ENCODE measurements at places on chromosomes 6 and 20. TPM values are rescaled to one million over a fixed set of nuclear protein-coding genes. Genes with fewer than 3 reads are reported as not detected.

- DNase-seq, result no peak
Observed at GRCh38 chr6:61538801-61539200, 747.2 kb downstream of the KHDRBS2 start.

DNA sequence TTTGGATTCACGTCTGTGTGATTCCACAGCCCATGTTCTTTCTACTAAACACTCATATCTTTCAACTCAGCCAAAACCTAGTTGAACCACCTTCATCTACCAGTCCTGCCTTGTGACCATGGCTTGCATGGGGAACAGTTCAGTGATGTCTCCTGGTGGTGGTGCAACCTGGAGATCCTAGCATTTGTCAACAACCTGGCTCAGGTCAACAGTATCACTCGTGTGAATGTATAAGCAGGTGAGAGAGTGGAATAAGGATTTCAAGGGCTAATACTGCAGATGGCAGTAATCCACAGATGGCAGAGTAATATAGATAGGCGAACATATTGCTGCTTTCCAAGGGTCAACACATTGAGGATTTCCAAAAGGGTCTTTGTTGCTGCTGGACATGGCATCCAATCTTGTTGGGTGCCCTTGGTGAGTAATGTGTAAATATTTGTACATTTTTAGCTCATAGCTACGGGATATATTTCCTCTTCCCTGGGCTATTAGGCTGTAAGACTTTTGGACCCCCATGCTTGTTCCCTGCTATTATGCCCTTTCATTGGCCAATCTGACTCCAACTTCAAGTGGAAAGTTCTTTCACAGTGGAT, 13.4 kb downstream of the PBOV1 start:
- no peak for DNase-seq

GRCh38 chr20:17912916-17913315, 55.7 kb downstream of the SNX5 start:
- no peak for DNase-seq

Gene C6orf15
- not detected for total RNA-seq

DNA sequence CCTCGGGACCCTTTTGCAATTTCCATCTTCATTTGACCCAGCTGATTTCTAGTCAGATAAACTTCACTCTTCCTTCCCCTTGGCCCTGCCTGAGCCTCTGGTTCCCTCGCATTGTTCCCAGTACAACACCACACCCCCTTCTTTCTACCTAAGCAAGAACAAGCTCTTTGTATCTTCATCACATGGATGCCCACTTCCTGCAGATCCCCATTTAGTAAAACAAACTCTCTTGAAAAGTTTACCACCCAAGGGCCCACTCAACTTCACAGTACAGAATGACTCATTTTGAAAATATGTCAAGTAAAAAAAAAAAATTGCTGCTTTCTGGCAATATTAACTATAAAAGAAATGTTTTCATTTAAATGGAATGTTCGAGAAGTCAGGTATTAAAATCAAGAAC, 5.2 kb downstream of the FAXC start:
- DNase-seq, result no peak

DNA sequence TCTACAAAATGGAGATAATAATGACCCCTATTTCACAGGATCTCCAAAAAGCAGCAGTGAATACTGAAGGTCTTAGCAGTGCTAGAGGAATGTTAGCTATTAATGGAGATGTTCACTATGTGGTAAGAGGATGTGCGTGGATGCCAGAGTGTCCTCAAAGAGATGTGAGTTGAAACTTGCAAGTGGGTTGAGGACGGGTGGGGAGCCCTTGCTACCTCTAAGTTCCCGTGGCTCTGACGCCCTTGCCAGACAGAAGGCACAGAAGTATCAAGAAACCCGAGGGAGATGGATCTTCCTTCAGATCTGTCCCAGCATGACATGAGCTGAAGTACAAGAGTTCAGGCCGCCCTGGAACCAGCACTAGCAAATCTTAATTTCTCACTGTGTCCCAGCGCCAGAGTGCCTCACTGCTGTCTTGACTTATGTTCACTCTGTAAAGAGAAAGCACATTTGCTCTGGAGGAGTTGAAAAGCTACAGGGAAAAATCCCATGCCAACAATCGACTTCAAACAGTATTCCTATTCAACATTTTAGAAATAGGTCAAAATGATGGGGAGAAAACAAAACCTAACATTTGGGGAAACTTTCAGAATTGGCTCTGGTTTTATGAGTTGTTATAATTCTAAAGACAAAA, 59.5 kb downstream of the FYN start:
- no peak for DNase-seq

All from liver (tissue), 10 donors.